A549 treated with CpdA at 1 μM for 4 hours (cell line): ENCODE measurements at places on chromosomes 5 and 9. TPM values are rescaled to one million over a fixed set of nuclear protein-coding genes. Genes with fewer than 3 reads are reported as not detected.

The SPINK4 gene
- total RNA-seq, result not detected in 5 replicates

The PHYHD1 gene
- total RNA-seq, result 0.13 TPM in 1 of 5 replicates, not detected in the others

The AGXT2 gene
- not detected in 5 replicates for total RNA-seq

The MSX2 gene
- total RNA-seq, result 4.6 to 6.7 TPM (median 6.3 TPM) in 5 replicates

The CSNK1A1 gene
- total RNA-seq, result 109 to 133 TPM (median 121 TPM) in 5 replicates

The RALGDS gene
- total RNA-seq, result 21.0 to 27.1 TPM (median 24.4 TPM) in 5 replicates

The OR13C2 gene
- total RNA-seq, result not detected in 5 replicates

The ACSL6 gene
- 0.06 to 0.24 TPM (median 0.17 TPM) in 4 of 5 replicates, not detected in the other for total RNA-seq

The PDCD1LG2 gene
- total RNA-seq, result 0.33 to 0.59 TPM (median 0.36 TPM) in 5 replicates

The LECT2 gene
- not detected in 5 replicates for total RNA-seq

The SLC25A51 gene
- total RNA-seq, result 17.7 to 22.8 TPM (median 19.1 TPM) in 5 replicates

The TLX3 gene
- total RNA-seq, result not detected in 5 replicates
